CD4-positive, alpha-beta T cell (primary cell): ENCODE measurements at places on chromosomes 6 and 20.

DNA sequence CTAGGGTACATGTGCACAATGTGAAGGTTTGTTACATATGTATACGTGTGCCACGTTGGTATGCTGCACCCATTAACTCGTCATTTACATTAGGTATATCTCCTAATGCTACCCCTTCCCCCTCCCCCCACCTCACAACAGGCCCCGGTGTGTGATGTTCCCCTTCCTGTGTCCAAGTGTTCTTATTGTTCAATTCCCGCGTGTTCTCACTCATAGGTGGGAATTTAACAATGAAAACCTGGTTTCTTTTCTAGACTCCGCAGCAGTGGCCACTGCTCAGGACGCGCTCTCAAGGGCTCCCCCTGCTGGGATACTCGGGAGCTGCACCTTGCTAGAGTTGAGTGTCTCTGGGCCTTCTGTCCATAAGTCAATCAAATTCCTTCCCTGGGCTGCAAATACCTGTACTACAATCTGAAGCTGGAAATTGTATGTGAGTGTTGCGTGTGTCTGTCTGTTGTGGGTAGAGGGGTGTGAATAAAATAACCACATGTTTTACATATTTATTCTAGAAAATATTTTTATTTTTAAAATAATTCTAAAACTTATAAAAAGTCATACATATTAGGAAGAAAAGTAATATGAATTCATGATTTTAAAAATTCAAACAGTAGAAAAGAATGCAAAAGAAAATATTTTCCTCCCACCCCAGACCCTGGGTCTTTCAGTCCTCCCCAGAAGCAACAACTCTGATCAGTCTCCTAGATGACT, 8.2 kb upstream of the CEP250 start:
- DNase-seq: peak; percentile 92

- no peak for DNase-seq
Measured at GRCh38 chr6:80170433-80170832, 64.0 kb downstream of the BCKDHB start.

- no peak for DNase-seq
Measured at GRCh38 chr20:8912096-8912495, 156.8 kb upstream of the PLCB4 start.

DNA sequence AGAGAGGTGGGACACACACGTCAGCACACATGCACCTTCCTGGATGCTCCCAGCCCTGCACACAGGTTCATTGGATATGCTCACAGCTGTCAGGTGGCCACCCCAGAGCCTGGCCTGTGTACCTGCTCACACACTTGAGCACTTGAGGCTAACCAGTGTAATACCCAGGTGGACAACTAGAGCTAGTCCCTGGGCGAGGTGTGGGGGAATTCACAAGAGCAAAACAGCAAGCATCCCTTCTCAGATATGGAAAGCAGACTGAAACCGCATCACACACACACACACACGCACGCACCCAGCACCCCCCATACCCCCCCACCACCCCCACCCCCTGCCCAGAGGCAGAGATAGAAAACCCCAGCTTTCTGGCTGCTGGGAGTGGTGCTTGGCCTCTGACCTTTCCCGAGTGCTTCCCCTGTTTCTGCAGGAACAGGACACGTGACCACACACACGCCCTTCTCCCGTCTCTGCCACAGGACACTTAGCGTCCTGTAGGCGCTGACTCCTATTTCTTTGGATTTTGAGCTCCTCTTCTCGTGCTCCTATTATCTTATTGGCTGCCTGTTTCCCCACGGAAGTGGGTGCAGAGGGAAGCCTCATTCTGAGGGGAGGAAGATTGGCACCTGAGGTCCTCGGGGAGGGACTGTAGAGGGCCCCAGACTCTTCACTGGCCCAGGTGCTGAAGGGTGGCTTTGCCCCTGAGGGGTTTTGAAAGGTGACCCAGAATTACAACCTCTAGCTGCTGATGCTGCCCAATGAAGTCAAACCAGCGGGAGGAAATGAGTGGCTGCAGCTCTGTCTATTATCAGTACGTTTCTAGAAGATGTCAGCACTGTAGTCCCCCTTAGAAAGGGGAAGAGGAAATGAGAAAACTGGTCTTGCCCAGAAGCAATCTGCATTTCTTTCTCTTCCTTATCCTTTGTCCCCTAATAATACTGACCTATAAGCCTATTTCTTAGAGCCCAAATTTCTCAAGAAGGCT, 65.8 kb downstream of the SYTL3 start:
- DNase-seq: no peak

- DNase-seq: no peak
Measured at GRCh38 chr6:43304882-43305281, 3.7 kb downstream of the CRIP3 start.

DNA sequence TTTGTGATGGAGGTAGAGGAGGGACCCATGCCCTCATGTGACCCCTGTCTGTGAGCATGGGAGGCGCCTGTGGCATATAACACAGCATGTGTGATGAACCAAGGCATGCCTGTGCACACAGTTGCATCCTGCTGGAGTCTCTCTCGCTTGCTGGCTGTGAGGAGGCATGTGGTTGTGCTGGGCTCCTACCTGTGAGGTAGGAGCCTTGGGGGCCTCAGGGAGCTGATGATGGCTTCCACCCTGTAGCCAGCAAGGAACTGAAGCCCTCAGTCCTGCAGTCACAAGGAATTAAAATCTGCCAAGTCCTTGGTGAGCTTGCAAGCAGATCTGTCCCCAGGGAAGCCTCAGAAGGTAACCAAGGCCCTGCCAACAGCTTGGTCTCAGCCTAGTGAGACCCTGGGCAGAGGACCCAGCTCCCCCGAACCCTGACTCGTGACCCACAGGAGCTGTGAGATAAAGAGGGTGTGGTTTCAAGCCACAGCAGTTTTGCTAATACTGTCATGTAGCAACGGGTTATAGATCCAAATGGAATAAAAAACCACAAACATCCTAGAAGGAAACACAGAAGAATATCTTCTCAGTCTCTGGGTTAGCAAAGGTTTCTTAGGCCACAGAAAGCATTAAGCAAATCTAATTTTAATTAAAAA, 145.7 kb downstream of the WDR27 start:
- DNase-seq: no peak

- no peak for DNase-seq
Measured at GRCh38 chr20:49132995-49133478, 55.1 kb downstream of the STAU1 start.

DNA sequence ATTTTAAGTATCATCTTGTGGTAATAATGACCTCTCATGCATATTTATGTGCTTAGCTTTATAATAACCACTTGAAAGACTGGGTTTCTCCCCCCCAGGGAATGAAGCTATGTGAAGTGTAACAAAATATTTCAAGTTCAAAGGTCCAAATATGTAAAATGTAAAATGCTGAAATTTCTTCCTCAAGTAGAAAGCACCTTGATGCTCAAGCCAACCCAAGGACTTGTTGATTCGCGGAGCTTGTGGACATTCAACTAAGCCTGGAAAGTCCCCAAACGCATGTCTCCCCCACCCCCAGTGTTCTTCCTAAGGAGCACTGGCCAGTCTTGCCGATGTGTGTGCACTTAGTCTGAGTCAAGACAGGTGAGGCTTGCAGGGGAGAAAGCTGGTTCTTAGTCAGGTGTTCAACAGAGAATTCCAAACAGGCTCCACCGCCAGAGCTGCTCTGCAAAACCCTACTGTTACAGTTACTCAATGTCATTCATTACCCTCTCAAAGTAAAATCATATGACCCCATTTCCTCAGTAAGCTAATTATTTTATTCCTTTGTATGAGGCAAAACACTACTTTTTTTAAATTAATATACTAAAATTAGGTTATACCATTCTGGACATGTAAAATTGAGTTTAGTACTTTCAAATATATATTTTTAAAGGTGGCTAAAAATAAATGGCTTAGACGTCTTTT, 46.9 kb upstream of the QKI start:
- no peak for DNase-seq

GRCh38 chr6:138546733-138547185, 47.5 kb upstream of the NHSL1 start:
- no peak for DNase-seq

DNA sequence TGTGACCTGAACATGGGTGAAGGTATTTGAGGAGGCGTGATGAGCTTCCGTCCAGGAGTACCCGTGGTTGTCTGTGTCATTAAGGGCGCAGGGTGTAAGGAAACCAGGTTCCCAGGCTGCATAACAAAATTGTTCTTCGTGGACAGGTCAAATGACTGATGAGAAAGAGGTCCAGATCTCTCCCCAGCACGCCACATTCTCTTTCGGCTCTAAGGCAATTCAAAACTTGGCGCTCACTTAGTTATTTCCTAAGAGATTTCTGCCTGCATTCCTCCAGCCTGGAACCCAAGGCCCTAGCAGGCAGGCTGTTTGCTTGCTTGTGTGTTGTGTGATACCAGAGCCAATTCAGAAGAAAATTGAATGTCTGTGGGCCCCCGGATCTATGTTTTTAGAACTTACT, 139.9 kb downstream of the AGPAT4 start:
- DNase-seq: no peak

DNA sequence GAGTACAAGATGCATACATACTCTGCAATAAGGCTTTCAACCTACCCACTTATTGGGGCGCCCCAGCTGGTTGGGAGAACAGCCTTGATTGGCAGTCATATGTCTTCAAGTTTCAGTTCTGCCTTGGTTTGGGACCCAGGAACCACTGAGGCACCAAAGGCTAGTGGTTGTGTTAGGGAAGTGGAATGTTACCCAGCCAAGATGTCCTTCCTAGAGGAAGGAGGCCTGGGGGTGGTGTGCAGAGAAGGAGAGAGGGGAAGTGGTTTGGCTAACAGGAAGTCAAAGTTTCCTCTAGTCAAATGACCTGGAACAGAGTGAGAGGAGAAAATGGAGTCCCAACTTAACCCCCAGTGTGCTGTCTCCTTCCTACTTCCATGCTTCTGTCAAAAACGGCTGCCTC, 59.4 kb downstream of the CD164 start:
- DNase-seq: no peak

DNA sequence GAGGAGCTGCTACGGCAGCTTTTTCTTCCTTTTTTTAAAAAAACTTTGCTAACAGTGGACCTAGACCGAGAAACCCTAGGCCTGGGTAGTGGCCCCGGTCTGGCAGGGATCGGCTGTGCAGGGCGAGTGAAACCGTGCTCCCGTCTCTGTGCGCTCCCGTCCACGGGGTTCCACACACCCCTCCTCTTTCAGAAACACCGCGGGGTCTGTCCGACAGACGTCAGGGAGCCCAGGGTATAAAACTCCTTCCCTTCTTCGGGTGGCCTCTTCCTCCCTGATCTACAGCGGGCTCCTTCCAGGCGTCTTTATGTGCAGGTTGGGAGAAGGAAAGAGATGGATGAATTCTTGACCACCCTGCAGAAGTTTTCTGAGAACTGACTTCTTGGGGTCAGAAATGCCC, 27.1 kb upstream of the SMOC2 start:
- no peak for DNase-seq
